Activated B cell treated with CpG ODN at 0.5 μM for 24 hours (primary cell): ENCODE measurements at places on chromosomes 11 and 22. TPM values are rescaled to one million over a fixed set of nuclear protein-coding genes. Genes with fewer than 3 reads are reported as not detected.

DNA sequence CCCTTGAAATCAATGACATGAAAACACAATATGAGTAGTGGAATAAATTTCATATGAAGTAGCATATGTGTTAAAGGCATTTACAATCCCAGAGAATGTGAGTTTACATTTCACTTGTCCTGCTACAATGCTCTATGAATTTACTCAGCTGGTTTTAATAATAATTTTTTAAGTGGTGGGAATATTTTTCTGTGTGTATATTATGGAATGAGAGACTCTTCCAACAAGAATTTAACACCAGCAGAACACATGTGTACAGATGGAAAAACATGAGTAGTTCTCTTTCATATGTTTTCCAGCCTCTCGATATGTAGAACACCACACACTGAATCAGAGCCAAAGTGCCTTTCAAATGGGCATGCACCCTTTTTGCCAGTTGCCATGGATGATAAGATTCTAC is 170.4 kb downstream of the MAML2 start:
- DNase-seq = no peak

DNA sequence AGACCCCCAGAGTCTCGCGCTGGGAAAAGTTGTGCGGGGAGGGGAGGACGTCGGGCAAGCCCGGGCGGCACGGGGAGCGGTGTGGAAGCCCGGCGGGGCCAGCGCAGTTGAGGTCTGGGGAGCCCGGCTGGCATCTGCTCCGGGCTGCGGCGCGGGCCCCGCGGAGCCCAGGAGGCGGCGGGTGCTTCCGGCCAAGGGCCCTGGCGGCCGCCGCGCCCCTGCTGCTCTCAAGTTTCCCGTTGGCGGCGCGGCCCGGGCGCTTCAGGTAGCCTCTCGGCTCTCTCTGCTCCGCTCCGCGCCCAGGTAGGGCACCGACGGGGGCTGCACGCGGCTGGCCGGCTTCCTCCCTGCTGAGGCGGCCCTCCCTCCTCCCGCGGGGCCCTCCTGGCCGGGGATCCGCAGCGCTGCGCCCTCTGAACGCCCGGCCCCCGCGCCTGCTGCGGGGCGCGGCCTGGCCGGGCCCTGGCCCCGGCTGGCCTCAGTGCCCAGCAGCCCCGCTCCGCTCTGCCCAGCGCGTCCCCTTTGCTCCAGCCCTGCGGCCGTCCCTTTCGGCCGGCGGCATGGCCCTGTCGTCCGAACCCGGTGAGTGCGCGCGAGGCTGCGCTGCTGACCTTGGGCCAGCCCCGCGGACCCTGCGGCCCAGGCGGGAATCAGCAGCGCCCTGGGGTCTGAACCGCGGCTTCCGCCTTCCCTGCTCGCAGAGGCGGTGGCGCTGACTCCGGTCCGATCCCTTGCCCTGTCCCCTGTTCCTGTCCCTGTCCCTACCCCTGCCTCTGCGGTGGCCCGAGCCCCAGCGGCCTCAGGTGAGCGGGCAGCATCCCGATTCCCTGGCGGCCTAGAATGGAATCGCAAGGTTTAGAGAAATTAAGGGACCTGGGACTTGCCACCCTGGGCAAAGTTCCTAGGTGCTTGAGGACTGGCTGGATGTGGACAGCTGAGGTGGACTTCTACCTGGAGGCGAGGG is 4.3 kb upstream of the AMPD3 start:
- peak; percentile 64 for DNase-seq

GRCh38 chr11:117465236-117465997 is 137.8 kb downstream of the CEP164 start:
- DNase-seq = no peak

POU2AF2 gene
- not detected in 2 replicates for total RNA-seq

IGF2 gene
- not detected in 2 replicates for total RNA-seq
